Hair follicular keratinocyte (primary cell): ENCODE measurements at places on chromosomes 7 and 10. TPM values are rescaled to one million over a fixed set of nuclear protein-coding genes. Genes with fewer than 3 reads are reported as not detected.

HNRNPH3 gene
- 16.5 and 20.9 TPM in 2 replicates for total RNA-seq

LLCFC1 gene
- not detected in 2 replicates for total RNA-seq

TMEM106B gene
- total RNA-seq: 21.9 and 53.8 TPM in 2 replicates

PRKCQ gene
- 10.2 and 14.4 TPM in 2 replicates for total RNA-seq

IQUB gene
- not detected in 2 replicates for total RNA-seq

PNLIPRP3 gene
- 51.1 and 103 TPM in 2 replicates for total RNA-seq

C7orf25 gene
- total RNA-seq: 4.8 and 8.4 TPM in 2 replicates

TYSND1 gene
- 23.5 and 35.8 TPM in 2 replicates for total RNA-seq

KAT6B gene
- total RNA-seq: 3.3 and 6.2 TPM in 2 replicates

KCNIP2 gene
- not detected in 2 replicates for total RNA-seq

GAD2 gene
- not detected in 2 replicates for total RNA-seq

LEP gene
- total RNA-seq: 0.04 and 0.23 TPM in 2 replicates

CYP51A1 gene
- 217 and 250 TPM in 2 replicates for total RNA-seq

CABCOCO1 gene
- not detected in 2 replicates for total RNA-seq

PNLIPRP1 gene
- not detected in 2 replicates for total RNA-seq

CPXM2 gene
- under 0.01 and 0.04 TPM in 2 replicates for total RNA-seq

SRI gene
- 116 and 156 TPM in 2 replicates for total RNA-seq

TAS2R41 gene
- not detected in 2 replicates for total RNA-seq

ZNF425 gene
- total RNA-seq: 0.94 and 2.5 TPM in 2 replicates

GIMAP2 gene
- total RNA-seq: 0.08 and 0.94 TPM in 2 replicates

PARD3 gene
- total RNA-seq: 37.2 and 43.2 TPM in 2 replicates

FAM149B1 gene
- total RNA-seq: 5.1 and 13.4 TPM in 2 replicates

TET1 gene
- 0.04 and 0.16 TPM in 2 replicates for total RNA-seq

EMX2 gene
- 1.2 and 2.3 TPM in 2 replicates for total RNA-seq

PRSS1 gene
- total RNA-seq: not detected in 2 replicates

FKBP6 gene
- not detected in 2 replicates for total RNA-seq

GCC1 gene
- total RNA-seq: 19.4 and 23.3 TPM in 2 replicates

SKAP2 gene
- total RNA-seq: 10.7 and 12.1 TPM in 2 replicates
